ENCODE measurements at places on chromosomes 7 and 10.

DNA sequence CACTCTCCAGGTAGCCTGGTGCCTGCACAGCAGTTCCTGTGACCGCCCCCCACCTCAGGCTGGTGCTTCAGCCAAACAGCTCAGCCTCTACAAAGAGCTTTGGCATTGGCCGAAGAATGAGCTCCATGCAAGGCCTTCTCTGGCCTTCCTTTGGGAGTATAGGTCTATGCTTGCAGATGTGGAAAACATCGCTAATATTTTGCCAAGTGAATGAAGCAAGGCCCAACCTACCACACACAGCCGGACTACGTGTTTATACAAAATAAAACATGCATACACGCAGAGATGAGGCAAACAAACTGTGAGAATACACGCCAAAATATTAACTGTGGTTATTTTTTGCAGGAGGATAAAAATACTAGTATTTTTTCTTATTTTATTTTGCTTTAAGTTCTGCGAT, 416.2 kb upstream of the C7orf33 start:
- no peak for DNase-seq

- DNase-seq = no peak
Observed at GRCh38 chr10:1141701-1142100, 85.5 kb downstream of the WDR37 start.

DNA sequence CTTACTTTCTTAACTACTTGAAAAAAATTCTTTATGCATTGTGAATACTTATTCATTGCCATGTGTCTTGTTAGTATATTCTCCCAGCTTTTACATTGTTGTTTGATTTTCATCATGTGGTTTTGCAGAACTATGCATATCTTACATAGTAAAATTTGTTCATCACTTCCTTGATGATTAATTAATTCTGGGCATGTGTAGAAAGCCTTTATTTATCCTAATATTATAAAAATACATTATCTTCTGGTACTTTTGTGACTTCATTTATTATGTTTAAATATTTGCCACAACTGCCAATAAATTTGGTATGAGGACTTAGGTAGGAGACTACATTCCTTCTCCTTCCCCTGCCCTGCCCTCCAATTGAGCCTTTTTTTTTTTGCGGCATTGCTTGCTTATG, 166.0 kb upstream of the ZNF32 start:
- no peak for DNase-seq

- no peak for DNase-seq
Observed at GRCh38 chr10:1594372-1595241, 142.7 kb downstream of the ADARB2 start.

GRCh38 chr7:77276120-77276519, 76.5 kb upstream of the FGL2 start:
- DNase-seq = no peak

DNA sequence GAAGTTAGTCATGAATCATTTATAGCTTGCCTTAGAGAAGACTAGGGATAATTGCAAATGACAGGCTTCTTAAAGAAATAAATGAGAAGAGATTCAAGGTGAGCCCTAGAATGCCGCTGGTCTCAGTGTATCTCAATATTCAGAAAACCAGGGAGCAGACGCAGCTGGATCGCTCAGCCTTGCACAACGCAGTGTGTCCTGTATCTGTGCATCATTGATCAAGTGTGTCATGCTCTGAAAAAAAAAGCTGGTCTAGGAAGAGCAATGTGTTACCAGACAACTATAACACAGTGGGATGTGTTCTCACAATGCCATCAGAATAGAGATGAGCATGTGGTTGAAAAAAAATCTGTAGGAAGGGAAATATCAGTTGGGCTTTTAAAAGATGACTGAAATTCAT, 230.1 kb downstream of the CALN1 start:
- DNase-seq = no peak

DNA sequence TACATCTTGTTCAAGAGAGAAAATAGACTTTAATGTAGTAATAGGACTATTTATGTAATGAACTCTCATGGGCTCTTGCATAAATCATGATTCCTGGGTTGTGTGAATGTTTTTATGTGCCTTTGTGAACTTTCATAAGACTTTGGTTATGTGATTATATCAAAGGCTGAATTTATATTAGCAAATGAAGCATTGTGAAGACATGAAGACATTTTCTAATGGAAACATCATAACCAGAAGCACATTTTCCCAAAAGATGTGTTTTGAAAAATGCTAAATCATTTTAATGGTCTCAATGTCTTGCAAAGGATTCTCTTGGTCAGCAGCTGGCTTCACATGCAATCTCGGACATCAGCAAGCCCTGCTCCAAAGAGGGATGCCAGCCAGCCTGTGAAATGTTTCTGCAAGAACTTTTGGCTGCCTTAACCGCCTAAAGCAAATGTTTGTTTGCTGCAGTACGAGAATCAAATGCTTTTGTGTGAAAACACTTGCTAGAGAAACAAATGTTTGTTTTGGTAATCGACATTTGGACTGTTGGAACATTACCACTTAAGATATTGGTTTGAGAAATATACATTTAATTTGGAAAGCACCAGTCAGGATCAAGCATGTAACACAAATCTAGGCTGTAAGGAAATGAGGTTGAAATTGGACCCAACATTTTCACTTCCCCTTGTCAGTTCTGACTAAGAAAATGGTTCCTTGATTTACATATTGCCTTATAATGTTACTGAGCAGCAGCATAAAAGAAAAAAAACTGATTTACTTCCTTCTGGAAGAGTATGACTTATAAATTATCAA, 102.1 kb downstream of the RTKN2 start:
- DNase-seq = peak; percentile 24

DNA sequence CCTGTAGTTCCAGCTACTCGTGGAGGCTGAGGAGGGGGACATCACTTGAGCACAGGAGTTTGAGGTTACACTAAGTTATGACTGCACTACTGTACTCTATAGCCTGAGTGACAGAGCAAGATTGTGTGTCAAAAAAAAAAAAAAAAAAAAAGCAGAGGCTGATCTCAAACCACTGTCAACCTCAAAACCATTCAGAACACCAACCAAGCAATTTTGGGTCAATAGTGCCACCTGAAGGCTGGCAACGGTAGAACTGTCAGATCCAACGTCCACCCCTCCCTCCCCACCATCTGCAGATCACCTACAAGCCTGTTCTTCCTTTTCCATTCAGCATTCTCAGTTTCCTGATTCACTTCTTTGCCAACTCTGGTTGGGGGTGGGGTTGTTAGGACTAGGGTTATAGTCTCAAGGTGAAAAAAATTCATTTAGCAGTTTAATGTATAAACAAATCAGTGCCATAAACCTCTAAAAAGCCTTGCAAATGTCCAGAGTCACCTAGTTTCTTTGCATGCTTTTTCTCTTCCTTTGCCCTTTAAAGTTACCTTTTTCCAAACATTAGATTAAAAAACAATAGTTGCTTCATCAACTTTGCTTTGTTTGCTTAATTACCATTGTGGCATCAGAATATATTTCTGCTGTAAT, 2.6 kb downstream of the MRPS33 start:
- DNase-seq = peak; percentile 88

DNA sequence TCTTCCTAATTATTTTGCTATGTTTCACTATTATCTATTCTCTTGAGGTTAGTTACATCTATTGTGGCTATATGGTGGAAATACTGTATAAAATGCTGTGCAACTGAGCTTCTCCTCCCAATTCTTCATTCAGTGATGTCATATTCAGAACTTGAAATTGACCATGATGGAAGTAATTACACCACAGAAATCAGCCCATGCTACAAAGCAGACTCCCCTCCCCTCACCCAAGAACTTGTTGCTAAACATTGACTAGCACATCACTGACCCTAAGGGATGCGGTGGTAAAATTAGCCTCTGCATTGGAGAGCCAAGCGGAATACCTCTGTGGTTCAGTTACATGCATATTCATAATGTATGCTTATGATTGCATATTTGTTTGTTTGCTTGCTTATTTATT, 8.8 kb downstream of the CALD1 start:
- DNase-seq = no peak

DNA sequence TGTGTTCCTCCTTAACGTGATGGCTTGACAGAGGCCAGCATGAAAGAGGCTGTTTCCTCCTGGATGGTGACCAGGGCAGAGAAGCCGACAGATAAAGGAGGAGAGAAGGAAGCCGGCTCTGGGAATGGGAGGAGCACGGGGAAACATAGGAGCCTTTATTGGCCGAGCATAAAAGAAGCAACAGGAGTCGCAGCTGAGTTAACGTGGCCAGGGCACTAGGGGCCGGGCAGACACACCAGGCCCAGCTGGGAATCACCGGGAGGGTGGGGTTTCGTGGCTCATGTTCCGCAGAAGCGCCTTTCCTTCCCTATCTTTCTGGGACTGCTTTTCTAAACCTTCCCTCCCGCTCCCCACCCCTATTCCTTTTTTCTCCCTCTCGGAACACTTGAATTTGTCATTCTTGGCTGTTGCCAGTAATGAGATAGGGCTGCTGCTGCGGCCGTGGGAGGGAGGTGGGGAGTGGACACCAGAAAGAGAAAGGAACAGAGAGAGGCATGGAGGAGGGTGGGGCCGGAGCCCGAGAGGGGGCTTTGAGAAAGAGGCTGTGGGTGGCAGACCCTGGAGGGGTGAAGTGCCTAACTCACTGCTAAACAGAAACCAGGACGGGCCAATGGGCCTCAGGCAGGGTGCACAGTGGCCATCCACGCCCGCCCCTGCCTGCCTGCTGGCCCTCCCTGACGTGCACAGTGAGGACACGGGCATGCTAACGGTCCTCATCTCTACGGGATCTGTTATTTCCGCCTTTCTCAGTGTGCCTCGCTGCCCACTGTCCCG, 65.2 kb downstream of the COL13A1 start:
- peak; percentile 87 for DNase-seq

DNA sequence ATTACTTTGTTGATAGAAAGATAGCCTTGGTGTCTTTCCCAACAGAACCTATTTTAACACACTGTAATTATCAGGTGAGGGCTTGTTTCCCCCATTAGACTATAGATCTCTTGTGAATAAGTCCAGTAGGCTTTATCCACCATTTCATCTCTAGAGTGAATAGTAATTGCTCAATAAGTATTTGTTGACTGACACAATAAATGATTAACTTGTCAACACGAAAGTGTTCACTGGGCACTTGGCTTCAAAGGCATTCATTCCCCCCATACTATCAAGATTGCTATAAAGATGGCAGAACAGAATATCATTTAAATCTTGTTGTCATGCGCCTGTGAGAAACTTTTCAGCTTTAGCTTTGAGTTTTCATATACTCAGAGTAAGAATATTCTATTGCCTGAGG, 424.5 kb upstream of the LRRTM3 start:
- DNase-seq = no peak

DNA sequence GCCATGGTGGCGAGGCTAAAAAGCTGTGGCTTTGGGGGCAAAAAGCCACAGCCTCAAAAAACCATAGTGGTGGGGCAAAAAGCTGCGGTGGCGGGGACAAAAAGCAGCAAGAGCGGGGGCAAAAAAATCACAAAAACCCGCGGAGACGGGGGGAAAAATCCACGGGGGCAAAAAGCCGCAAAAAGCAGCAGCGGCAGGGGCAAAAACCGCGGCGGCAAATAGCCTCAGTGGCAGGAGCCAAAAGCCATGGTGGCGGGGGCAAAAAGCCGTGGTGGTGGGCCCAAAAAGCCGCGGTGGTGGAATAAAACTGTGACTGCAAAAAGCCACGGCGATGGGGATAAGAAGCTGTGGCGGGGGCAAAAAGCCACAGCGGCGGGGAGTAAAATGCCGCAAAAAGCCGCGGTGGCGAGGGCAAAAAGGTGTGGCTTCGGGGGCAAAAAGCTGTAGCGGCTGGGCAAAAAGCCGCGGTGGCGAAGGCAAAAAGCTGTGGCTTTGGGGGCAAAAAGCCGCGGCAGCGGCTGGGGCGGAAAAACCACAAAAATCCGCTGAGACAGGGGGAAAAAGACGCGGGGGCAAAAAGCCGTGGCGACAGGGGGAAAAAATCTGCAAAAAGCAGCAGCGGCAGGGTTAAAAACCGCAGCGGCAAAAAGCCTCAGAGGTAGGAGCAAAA, 526.6 kb downstream of the ZNF33B start:
- DNase-seq = no peak

GRCh38 chr10:14253079-14253478, 77.6 kb downstream of the FRMD4A start:
- no peak for DNase-seq

GRCh38 chr7:25742316-25742715, 409.7 kb upstream of the NFE2L3 start:
- DNase-seq = no peak

DNA sequence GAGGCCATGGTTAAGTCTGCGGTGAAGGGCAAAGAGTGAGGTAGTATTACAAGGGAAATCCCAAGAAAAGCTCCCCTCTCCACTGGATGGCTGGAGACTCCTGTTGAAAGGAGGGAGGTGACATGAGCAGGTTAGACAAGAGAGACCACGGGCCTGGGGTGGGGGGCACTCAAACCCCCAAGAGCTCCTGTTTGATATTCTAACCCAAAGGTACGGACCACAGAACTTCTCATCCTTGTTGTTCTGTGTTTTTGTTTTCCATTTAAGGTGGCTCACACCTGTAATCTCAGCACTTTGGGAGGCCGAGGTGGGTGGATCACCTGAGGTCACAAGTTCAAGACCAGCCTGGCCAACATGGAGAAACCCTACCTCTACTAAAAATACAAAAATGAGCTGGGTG, 11.6 kb downstream of the VSTM4 start:
- no peak for DNase-seq

DNA sequence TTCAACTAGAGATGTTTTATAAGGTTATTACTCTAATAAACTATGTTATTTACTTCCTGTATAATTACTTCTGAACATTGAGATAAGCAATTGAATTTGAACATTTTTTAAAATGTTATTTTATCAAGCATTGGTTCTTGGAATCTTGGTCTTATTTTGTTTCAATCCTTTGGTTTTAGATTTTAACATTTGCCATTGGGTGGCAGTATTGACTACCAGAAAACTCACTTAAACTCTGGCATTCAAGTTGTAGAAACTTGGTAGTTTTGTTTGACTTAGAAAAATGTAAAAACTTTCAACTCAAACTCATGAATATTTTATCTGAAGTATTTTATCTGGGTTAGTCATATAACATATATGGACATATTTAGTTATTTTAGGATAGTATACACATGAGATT, 48.1 kb downstream of the ATRNL1 start:
- peak; percentile 37 for DNase-seq

GRCh38 chr10:67110286-67110685, 184.4 kb downstream of the LRRTM3 start:
- DNase-seq = no peak
